Skeletal muscle cell (primary cell): ENCODE measurements at places on chromosomes 16 and 17.

GRCh38 chr17:79654350-79654959, 43.6 kb upstream of the RBFOX3 start:
- DNase-seq, result no peak

- no peak for DNase-seq
Measured at GRCh38 chr16:13630374-13630773, 289.6 kb upstream of the ERCC4 start.

- no peak for DNase-seq
Measured at GRCh38 chr17:10648381-10648780, 8.7 kb downstream of the MYH3 start.

- DNase-seq, result no peak
Measured at GRCh38 chr17:81727324-81728031, 15.4 kb downstream of the SLC25A10 start.

- no peak for DNase-seq
Measured at GRCh38 chr16:65728167-65728566, 606.3 kb upstream of the CDH11 start.

- DNase-seq, result no peak
Measured at GRCh38 chr17:20032636-20033035, 23.5 kb downstream of the SPECC1 start.

- DNase-seq, result no peak
Measured at GRCh38 chr16:77262971-77263370, 63.8 kb downstream of the SYCE1L start.

DNA sequence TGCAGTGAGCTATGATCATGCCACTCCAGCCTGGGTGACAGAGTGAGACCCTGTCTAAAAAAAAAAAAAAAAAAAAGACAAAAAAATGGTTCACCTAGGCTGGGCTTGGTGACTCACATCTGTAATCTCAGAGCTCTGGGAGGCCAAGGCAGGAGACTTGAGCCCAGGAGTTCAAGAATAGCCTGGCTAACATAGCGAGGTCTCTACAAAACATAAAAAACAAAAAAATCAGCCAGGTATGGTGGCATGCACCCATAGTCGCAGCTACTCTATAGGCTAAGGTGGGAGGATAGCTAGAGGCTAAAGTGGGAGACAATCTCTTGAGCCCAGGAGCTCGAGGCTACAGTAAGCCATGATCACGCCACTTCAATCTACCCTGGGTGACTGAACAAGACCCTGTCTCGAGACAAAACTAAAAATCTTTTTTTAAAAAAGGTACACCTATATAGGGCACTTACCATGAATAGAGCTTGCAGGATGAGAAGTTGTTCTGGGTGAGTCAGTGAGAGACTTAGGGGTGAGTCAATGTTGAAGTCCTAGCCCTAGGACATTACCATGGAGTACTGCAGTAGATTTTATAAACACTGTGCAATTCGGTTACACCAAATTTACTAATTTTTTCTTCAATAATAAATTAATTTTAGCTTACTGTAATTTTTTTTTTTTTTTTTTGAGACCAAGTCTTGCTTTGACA, 19.0 kb downstream of the USP32 start:
- no peak for DNase-seq

DNA sequence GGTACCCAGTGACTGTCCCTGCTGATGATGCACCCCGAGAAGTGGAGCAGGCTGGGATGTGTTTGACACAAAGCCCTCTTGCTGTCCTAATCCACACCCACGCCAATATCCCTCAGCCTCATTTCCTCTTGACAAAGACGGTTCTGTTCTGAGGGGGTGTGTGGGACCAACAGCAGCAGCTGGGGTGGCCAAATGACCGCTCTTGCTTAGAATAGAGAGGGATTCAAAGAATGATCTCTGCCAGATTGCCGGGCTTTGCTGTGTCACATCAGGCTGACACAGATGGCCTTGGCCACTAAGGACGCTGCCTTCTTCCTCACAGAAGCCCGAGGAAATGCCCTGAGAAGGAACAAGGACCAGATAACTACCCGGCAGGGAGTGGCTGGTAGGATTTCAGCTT, 250.7 kb downstream of the NTN1 start:
- no peak for DNase-seq

- no peak for DNase-seq
Measured at GRCh38 chr17:73625991-73626673, 18.1 kb downstream of the SDK2 start.

- DNase-seq, result no peak
Measured at GRCh38 chr17:73933871-73934270, 269.6 kb upstream of the RPL38 start.

GRCh38 chr16:79012671-79013434, 587.7 kb downstream of the MAF start:
- DNase-seq, result no peak

- DNase-seq, result no peak
Measured at GRCh38 chr17:76623271-76624146, 20.0 kb downstream of the ST6GALNAC1 start.

DNA sequence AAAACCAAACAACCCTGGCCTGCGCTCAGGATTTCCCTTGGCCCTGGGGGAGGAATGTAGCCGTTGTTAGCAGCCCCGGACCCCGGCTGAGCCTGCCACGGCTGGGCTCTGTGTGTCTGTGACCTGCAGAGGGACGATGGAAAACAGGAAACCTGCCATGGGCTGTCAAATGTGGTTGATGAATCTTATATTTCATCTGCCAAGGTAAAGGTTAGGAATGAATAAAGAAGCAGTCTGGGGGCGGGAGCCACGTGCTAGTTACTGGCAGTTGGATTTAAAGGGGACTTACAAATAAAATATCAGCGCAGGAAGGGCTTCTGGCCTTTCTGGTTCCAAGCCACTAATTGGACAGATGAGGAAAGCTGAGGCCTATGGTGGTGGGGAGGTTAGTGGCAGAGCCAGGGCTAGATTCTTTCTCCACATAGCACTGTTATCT, at the start of gene KRT23:
TSS of gene KRT23 (minus strand) at position 263 of the 436 bp plus-strand sequence. CDS start 1,043 bp downstream, outside the sequence.
- DNase-seq, result no peak
